Forelimb muscle (tissue), 1 donor: ENCODE measurements at places on chromosomes 4 and X. TPM values are rescaled to one million over a fixed set of nuclear protein-coding genes. Genes with fewer than 3 reads are reported as not detected.

- no peak for DNase-seq
These were observed 358.2 kb upstream of the GATB start for GRCh38 chr4:152118819-152119553.

The PPEF2 gene
- 0.30 TPM for polyA plus RNA-seq

The UCP1 gene
- not detected for polyA plus RNA-seq

DNA sequence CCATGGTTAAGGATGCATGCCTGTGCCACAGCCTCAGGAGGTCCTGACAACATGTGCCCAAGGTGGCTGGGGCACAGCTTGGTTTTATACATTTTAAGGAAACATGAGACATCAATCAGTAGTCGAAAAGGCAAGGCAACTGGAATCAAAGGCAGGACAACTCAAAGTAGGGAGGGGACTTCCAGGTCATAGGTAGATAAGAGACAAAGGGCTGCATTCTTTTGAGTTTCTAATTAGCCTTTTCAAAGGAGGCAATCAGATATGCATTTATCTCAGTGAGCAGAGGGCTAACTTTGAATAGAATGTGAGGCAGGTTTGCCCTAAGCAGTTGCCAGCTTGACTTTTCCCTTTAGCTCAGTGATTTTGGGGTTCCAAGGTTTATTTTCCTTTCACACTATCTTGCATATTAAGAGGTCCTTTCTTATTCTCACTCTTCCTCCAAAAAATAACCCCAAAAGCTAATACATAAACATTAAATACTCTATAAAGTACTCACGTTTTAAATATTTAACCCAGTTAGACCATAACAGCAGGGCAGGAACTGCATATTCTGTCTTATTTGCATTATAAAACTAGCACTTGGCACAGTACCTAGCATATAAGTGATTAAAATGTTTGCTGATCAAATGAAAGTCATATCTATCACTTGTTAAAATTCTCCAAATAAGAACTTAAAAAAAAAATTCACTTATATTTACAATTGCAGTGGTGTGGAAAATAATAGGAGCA is 36.3 kb upstream of the UGT8 start:
- no peak for DNase-seq

The LGI2 gene
- polyA plus RNA-seq, result 4.4 TPM

GRCh38 chr4:52421811-52422213 is 237.3 kb downstream of the USP46 start:
- DNase-seq, result no peak
